Cardiac muscle cell (in vitro differentiated cells and primary cell): ENCODE measurements at places on chromosomes 16 and 17.

DNA sequence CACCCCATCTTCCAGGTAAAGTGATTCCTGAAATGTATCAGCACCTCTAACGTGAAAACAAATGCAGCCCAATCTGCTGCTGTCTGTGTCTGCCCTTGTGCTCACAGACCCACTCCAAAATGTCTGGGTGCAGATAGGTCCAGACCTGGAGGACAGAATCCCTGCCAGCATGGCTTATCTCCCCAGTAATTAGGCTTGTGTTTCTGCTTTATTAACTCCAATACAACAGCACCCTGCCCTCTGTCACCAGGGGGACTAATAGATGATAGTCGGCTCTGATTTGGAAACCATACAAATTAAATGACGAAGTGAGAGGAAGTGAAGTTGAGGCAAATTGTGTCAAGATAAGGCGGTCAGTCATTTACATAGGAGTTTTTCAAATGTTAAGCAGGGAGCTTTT lies 608.3 kb upstream of the SALL1 start:
- DNase-seq = no peak

DNA sequence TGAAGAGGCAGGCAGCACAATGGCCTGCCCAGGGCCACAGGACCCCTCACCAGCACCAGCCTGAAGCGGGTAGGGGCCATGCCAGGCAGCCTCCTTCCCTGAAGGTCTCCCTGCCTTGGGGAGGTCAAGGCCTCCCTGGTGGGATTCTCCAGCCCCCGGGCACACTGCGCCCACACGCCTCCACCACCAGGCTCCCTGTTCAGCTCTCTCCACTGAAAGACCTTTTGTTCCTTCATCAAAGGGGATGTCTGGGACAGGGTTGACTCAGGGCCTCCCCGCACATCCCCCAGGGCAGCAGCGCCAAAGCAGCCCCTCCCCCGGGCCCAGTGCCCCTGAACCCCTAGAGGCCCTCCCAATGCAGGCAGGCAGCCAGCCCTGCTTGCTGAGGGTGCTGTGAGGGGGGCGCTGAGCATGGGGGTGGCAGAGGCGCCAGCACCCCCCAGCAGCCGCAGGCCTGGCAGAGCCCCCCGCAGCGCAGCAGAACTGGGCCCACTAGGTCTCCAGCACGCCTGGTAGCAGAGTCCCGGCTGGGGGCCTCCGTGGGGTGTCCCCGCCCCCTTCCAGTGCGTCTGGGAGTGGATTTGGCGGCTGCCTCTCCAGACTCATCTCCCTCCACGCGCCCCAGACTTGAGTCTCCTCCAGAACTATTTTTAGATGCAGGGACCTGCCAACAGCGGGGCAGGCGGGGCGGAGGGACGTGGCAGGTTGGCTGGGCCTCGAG lies 13.1 kb downstream of the BCAR1 start:
- peak; percentile 92 for DNase-seq

DNA sequence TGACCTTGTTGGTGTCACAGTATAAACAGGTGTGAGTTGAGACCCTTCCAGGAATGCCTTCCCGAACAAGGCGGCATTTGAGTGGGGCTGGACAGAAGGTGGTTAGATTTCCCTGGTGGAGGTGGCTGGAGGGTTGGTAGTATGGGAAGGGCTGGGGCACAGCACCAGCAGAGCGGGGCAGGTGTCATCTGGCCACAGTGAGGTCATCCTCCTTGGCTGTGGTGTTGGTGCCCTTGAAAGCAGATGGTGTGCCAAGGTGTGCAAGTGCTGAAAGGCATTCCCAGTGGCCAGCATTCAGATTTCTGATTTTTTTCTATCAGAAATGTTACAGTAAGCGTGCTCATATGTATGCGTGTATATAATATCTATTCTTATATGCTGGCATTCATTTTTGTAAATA lies 126.6 kb downstream of the LAT start:
- no peak for DNase-seq

GRCh38 chr17:58694302-58694701 lies 1.9 kb downstream of the RAD51C start:
- DNase-seq = no peak

DNA sequence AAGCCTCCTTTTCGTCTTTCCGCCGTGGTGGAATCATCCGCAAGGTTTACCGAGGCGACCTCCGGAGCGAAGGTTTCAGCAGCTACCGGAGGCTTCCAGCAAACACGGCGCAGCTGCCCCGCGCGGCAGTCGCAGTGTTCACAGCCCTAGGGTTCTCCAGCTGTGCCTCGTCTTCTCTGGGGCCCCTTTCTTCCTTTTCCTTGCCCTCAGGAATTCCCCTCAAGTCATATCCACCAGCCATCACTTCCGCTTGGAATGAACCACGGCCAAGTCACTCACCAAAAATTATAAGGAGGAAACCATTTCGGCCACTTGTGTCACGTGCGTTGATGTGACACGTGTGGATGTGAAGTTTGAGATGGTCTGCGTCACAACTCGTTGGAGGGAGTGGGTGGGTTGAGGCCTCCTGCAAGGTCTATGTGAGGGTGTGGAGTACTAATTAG lies 636 bp upstream of the ERN1 start:
- no peak for DNase-seq
